ENCODE measurements at places on chromosomes 4 and X.

- DNase-seq: peak; percentile 82
Measured at GRCh38 chr4:41216294-41217019, 2.1 kb upstream of the APBB2 start.

- peak; percentile 85 for DNase-seq
Measured at GRCh38 chrX:40933132-40933705, 152.0 kb upstream of the USP9X start.

- DNase-seq: no peak
Measured at GRCh38 chr4:94477227-94477626, 25.5 kb downstream of the PDLIM5 start.

DNA sequence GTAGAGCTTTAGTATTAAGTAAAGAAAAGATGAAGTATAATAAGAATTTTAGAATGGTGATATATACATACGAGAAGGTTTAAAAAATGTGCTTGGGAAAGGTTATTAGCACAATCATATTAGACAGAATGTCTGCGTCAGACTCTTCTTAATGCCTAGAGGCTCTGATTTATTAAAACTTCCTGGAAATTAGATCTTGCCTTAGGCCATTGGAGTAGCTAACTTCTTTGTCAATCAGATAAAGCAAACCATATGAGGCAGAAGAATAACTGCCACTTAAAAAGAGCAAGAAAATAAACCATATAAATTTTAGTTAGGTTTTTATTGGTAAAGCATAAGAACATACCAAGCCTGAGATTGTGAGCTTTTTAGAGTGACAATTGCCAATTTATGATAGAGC, 309.1 kb downstream of the TLL1 start:
- DNase-seq: no peak

GRCh38 chr4:2249526-2250356, 7.8 kb upstream of the HAUS3 start:
- DNase-seq: no peak

DNA sequence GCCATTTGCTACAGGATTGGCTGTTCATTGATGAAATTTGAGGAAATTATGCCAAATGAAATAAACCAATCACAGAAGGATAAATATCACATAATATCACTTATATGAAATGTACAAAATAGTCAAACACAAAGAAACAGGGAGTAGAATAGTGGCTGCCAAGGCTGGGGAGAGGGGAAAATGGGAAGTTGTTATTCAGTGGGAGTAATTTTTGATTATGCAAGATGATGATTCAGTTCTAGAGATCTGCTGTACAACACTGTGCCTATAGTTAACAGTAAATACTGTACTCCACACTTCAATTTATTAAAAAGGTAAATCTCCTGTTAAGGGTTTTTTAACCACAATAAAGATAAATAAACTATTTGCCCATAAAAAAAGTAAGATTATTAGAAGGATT, 101.1 kb downstream of the TMA16 start:
- no peak for DNase-seq

GRCh38 chrX:10667143-10667542, 46.8 kb upstream of the MID1 start:
- no peak for DNase-seq

DNA sequence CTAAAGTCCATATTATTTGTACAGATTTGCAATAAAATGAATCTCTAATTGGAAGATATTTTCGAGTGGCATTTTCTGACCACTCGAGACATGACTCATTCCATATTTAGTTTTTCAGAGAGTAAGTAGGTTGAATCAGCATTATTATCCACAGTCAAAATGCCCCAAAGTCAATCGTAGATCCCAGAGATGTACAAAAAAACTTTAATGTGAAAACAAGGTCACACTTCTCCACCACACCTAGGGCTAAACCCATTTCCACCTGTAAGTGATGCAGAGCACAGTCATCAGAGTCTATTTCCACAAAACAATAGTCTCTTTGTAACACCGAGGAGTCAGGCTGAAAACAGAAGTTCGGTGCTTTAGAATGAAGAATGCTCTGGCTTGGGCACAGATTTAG, 117.1 kb upstream of the TENM3 start:
- no peak for DNase-seq

Measured in RPMI8226 (cell line).